ENCODE measurements at places on chromosomes 11 and 22. TPM values are rescaled to one million over a fixed set of nuclear protein-coding genes. Genes with fewer than 3 reads are reported as not detected.
A peak's percentile ranks its signal among the peaks of the same experiment; 100 is the strongest.

Gene LIF
- total RNA-seq = 6.2 TPM

Gene PACSIN3
- 31.6 TPM for total RNA-seq

Gene AQP11
- 2.8 TPM for total RNA-seq

Gene OR51B5
- total RNA-seq = not detected

Gene MB
- total RNA-seq = not detected

Gene CRYBB3
- not detected for total RNA-seq

Gene TST
- total RNA-seq = 13.7 TPM

Gene DRICH1
- not detected for total RNA-seq

Gene OR52E8
- not detected for total RNA-seq

Gene SAA1
- not detected for total RNA-seq

DNA sequence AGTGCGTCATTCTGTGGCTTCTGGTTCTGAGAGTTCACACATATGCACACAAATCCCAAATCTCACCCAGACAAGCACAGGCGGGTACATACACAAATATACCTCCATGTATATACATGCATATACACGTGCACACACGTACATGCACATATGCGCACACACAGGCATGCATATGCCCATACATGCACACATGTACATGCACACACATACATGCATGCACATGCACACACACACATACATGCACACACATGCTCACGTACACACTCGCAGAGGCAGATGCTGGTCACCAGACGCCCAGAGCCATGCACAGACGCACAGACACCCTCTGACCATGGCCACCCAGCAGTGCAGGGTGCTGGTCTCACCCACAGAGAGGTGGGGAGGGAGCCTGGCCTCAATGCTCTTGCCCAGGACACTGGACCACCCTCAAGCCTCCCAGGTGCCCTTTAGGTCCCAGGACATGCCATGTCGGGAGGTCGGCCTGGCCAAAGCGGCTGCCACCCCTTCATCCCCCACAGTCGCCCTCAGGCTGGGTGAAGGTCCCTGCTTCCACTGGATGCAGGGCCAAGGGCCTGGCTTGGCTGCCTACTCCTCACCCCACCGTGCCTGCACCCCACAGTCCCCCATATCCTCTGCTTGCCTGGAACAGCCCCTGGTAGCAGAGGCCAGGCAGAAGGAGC lies 9.5 kb downstream of the DUSP8 start:
- DNase-seq = no peak

GRCh38 chr11:47306484-47306844 lies 36.5 kb downstream of the MADD start:
- DNase-seq = no peak

DNA sequence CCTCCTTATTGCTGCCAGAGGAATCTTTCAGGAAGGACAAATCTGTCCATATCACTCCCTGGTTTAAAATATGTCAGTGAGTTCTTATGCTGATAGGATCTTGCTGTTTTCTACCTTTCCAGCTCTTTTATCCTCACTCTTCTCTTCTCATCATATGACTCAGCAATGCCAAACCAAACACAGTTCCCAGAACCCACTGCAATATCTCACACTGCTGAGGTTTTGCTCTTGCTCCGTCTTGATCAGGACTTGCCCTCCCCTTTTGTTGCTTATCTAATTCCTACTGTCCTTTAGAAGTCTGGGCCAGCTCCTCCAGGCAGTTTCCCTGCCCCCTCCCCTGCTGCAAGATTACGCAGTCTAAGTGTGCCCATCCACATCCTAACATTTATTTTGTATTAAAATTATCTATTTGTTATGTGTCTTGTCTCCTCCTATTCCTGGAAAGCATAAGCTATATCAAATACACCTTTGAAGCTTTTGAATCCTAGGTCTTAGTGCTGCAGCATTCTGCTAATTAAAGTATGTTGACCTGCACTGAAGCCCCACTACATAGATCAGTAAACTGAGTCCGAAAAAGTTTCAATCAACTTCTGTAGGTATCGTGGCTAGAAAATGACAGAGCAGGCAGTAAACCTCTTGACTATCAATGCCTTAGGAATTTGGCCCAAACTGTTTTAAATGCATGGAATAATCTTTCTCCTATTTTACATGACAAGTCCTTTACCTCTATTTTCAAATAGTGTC lies 119.2 kb upstream of the C11orf87 start:
- DNase-seq = no peak

- DNase-seq = peak; percentile 95
Observed at GRCh38 chr11:57427727-57428082, 784 bp upstream of the SLC43A3 start.

GRCh38 chr22:49738566-49738965 lies 89.1 kb downstream of the BRD1 start:
- DNase-seq = no peak

DNA sequence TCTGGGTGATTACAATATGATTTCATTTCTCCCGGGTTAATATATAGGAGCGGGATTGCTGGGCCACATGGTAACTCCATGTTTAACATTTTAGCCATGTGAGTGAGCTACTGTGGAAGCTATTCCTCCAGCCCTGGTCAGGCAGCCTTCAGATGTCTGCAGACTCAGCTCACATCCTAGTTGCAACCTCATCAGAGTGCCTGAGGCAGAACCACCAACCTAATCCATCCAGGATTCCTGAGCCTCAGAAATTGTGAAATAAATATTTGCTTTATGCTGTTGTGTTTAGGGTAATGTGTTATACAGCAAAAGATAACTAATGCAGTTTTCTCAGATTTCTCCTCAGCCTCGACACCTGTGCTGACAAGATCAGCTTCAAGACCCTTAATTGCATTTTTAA lies 676.8 kb downstream of the OPCML start:
- DNase-seq = no peak

GRCh38 chr11:64767344-64768299 lies 7.8 kb upstream of the PYGM start:
- peak; percentile 73 for DNase-seq

- no peak for DNase-seq
Observed at GRCh38 chr11:74070723-74071492, 62.0 kb upstream of the UCP3 start.

- DNase-seq = peak; percentile 94
Observed at GRCh38 chr11:114447892-114448291, 8.6 kb downstream of the REXO2 start.

GRCh38 chr11:85347291-85347690 lies 279.9 kb downstream of the DLG2 start:
- no peak for DNase-seq

DNA sequence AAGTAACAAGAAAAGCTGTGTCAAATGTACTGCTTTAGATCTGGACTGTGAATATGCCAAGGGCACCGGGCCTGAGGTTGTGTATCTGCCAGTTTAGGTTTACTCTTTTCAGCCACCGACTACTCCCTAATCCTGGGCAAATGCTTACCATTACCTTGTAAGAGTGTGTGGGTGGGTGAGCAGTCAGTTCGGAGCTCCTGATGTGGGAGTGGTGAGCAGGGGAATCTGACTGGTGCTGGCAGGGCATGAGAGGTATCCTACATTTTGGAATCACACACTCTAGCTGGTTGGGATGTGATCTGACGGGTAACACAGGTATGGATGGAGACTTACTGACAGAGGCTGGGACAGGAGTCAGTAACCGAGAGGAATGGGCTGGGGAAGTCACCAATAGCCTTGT lies 2.6 kb upstream of the FAM180B start:
- DNase-seq = no peak

DNA sequence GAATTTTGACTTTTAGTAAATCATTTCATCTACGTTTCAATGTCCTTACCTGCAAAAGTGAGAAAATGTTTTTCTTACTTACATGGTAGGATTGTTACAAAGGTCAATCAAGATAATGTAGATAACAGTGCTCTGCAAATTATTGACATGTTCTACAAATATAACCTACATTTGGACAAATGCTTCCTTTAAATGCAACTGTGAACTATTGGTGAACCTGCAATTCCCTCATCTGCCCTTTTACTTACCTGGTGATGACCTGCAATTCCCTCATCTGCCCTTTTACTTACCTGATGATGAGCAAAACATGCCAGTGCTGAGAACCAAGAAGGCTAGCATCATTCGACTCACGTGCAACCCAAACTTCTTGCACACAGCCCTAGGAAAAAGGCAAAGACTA lies 11.1 kb downstream of the ALG9 start:
- DNase-seq = no peak

DNA sequence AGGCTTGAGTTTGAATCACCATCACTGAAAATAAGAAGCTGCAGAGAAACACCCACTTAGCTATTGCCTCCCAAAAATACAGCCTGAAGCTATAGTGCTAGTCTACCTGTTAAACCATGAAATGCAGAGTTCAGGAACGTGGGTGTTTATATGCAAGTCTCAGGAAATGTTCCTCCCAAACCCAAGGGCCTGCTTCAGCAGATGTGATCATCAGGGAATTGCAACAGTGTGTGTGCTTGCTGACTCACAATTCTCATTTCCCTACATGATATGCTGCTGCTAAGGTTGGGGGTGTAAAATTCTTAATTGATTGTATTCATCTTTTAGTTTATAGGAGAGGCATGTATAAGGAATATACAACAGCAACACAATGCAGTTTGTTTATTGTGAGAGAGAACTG lies 49.6 kb downstream of the NUP98 start:
- DNase-seq = peak; percentile 77

DNA sequence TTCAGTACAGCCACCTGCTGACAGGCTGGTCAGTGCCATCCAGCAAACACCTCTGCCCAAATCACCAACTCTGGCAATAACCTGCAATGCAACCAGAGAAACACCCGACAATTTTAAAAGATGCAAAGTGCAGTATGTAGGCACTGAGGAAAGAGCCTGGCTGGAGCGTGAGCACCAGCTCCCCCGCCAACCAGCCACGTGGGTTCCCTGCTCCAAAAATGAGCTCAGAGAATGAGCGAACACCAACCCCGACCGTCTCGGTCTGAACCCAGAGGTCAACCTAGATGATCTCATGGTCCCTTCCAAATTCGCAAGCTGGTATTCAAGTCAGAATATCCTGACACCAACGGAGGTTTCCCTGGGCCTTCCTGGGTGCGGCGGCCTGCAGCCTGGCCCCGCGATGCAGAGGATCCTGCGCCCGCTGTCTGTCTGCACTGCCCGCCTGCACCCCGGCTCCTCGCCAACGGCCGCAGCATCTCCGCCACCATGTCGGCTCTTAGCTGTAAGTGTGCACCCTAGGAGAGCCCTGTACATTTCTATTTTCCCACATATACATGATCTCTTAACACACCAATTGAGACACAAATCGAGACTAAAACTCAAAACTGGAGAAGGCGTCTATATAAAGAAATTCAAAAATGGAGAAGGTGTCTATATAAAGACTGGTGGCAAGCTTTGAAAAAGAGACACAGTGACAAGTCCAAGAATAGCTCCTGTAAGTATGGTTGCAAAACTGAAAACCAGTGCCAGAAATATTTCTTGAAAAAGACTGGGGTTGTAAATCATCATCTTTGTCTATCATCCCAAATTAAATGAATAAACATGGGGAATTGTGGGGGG lies 22.8 kb downstream of the TMEM184B start:
- DNase-seq = no peak

GRCh38 chr11:76075716-76076115 lies 130.6 kb downstream of the WNT11 start:
- no peak for DNase-seq

DNA sequence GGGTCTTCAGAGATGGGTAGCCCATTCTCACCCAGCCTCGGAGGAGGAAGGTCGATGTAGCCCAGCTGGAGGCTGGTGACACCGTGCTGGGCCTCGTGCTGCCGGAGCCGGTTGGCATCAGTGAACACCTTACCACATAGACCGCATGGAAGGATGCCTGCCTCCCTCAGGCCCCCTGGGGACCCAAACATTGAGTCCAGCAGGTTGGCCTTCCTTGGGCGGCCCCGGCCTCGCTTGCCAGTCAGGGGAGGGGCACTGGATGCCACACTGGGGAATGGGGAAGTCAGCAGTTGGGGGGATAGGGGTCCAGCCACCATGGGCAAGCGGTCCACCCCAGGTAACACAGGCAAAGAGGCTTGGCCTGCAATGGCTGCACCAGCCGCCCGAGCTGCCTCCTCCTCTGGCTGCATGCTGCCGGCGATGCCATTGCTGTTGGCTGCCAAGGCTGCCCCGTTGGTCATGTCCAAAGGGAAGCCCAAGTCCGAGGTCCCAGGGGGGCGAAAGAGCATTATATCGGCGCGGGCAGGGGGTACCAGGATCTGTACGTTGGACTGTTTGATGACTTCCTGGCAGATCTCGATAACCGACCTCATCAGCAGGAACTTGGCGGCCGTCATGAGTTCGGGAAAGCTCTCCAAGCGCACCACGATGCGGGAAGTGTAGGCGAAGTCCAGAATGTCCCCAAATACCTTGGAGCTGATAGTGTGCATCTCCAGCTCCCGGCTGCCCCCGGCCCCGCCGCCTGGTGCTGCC lies 1.4 kb downstream of the PATZ1 start:
- DNase-seq = peak; percentile 29

GRCh38 chr11:19218786-19219460 lies 17.1 kb upstream of the CSRP3 start:
- DNase-seq = peak; percentile 31

- no peak for DNase-seq
Observed at GRCh38 chr11:91717169-91717568, 507.4 kb upstream of the FAT3 start.

- no peak for DNase-seq
Observed at GRCh38 chr11:61779666-61780525, 12.5 kb downstream of the TMEM258 start.

- DNase-seq = no peak
Observed at GRCh38 chr11:127412722-127413380, 412.3 kb upstream of the KIRREL3 start.

GRCh38 chr11:35115688-35116030 lies 23.3 kb upstream of the CD44 start:
- no peak for DNase-seq

GRCh38 chr11:47109051-47109726 lies 67.5 kb downstream of the ARFGAP2 start:
- DNase-seq = no peak

DNA sequence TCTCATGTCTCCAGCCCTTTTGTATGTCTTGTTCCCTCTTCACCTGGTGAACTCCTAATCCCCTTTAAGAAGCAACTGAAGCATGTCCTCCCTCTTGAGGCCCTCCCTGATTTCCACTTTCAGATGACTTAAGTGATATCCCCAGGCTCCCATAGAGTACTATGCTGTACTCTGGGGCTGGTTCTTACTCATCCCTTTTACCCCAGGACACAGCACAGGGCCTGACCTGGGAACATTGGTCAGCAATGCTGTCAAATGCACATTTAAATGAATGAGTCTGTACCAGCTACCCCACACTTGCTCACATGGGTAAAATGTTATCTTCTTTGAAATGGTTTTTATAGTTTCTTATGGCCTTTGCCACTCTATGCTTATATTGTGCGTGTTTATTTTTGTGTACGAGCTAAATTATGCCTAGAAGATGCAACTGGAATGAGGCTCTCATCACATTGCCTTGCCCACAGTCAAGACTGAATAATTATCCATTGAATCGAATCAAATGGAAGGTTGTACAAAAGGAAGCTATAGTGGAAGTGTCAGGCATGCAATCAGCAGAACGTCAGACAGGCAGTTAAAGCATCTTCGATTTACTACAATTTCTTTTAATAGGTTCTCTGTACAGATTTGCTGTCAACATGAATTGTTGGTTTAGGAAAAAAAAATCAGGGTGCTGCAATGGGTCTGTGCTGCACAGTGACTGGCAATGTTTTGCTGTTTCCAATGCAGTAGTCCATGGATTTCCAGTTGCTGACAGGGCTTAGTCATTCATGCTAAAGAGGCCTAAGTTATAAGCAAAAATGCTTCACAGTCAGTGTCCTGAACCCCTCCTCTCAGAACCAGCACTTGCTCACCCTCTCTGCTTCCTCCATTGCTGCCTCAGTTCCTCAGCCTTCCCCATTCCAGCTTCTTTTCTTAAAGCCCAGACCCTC lies 79.5 kb downstream of the PARVA start:
- peak; percentile 49 for DNase-seq

- peak; percentile 91 for DNase-seq
Observed at GRCh38 chr11:130585545-130585944, 137.1 kb downstream of the ADAMTS15 start.
